ENCODE measurements at places on chromosomes 5 and 9. TPM values are rescaled to one million over a fixed set of nuclear protein-coding genes. Genes with fewer than 3 reads are reported as not detected.

EFNA5 gene
- total RNA-seq = not detected

CCDC192 gene
- total RNA-seq = not detected

GPX8 gene
- total RNA-seq = not detected

GABRA1 gene
- total RNA-seq = not detected

SV2C gene
- 0.10 TPM for total RNA-seq

ZNF483 gene
- 2.4 TPM for total RNA-seq

PLCXD3 gene
- not detected for total RNA-seq

LRRC70 gene
- total RNA-seq = 0.85 TPM

PALM2AKAP2 gene
- not detected for total RNA-seq

All from activated CD4-positive, alpha-beta T cell treated with anti-CD3 and anti-CD28 coated beads, Interleukin-2, amount 10 ng/mL, durations not matched to agents 7 days and 5 days (primary cell).